Airway epithelial cell (primary cell): ENCODE measurements at places on chromosomes 11 and 22. TPM values are rescaled to one million over a fixed set of nuclear protein-coding genes. Genes with fewer than 3 reads are reported as not detected.

C11orf52 gene
- total RNA-seq, result 3.0 and 5.9 TPM in 2 replicates

DRICH1 gene
- total RNA-seq, result not detected in 2 replicates

FAM83F gene
- 23.5 and 27.1 TPM in 2 replicates for total RNA-seq

NCF4 gene
- total RNA-seq, result not detected in 2 replicates

OR52A1 gene
- not detected in 2 replicates for total RNA-seq

WDR74 gene
- total RNA-seq, result 67.6 and 70.5 TPM in 2 replicates

CCDC81 gene
- 0.28 and 0.37 TPM in 2 replicates for total RNA-seq

CHRNA10 gene
- 0.63 TPM in 1 of 2 replicates, not detected in the other for total RNA-seq

POTEH gene
- total RNA-seq, result not detected in 2 replicates

CHCHD10 gene
- 0.98 and 7.2 TPM in 2 replicates for total RNA-seq

HOATZ gene
- total RNA-seq, result not detected in 2 replicates

GRIA4 gene
- not detected in 2 replicates for total RNA-seq

EFCAB6 gene
- total RNA-seq, result 0.19 and 0.21 TPM in 2 replicates

SMTNL1 gene
- not detected in 2 replicates for total RNA-seq

DCPS gene
- 24.1 and 27.5 TPM in 2 replicates for total RNA-seq

SAC3D1 gene
- total RNA-seq, result 32.7 and 34.4 TPM in 2 replicates

SLC5A1 gene
- 0.09 and 0.21 TPM in 2 replicates for total RNA-seq

ZNF214 gene
- total RNA-seq, result 0.37 and 0.85 TPM in 2 replicates

ADAMTS15 gene
- 7.7 and 8.0 TPM in 2 replicates for total RNA-seq

MYBPC3 gene
- total RNA-seq, result not detected in 2 replicates

TUB gene
- total RNA-seq, result 0.51 and 1.3 TPM in 2 replicates

FGF19 gene
- not detected in 2 replicates for total RNA-seq

TIMP3 gene
- 37.5 and 43.9 TPM in 2 replicates for total RNA-seq

ENTHD1 gene
- total RNA-seq, result not detected in 2 replicates

HEPACAM gene
- not detected in 2 replicates for total RNA-seq

ACR gene
- total RNA-seq, result not detected in 2 replicates

KIF18A gene
- 4.6 and 8.2 TPM in 2 replicates for total RNA-seq

SCT gene
- not detected in 2 replicates for total RNA-seq

RFPL3 gene
- total RNA-seq, result not detected in 2 replicates

CHRM1 gene
- not detected in 2 replicates for total RNA-seq

SULT4A1 gene
- 0.09 and 0.21 TPM in 2 replicates for total RNA-seq

PLAAT2 gene
- total RNA-seq, result 0.42 TPM in 1 of 2 replicates, not detected in the other

KDM4E gene
- not detected in 2 replicates for total RNA-seq

MAJIN gene
- not detected in 2 replicates for total RNA-seq

OR6T1 gene
- total RNA-seq, result not detected in 2 replicates

IFITM10 gene
- total RNA-seq, result 3.3 and 8.0 TPM in 2 replicates

SHANK2 gene
- 8.6 and 8.9 TPM in 2 replicates for total RNA-seq

ALDH3B1 gene
- total RNA-seq, result 2.1 and 3.1 TPM in 2 replicates

OR4S1 gene
- not detected in 2 replicates for total RNA-seq

GAS2 gene
- 1.7 and 3.2 TPM in 2 replicates for total RNA-seq

TCN2 gene
- total RNA-seq, result 3.0 and 4.4 TPM in 2 replicates

KCNK7 gene
- total RNA-seq, result 2.9 and 5.2 TPM in 2 replicates

CARNS1 gene
- 0.07 TPM in 1 of 2 replicates, not detected in the other for total RNA-seq

SPON1 gene
- total RNA-seq, result not detected in 2 replicates

ZNHIT2 gene
- 28.4 and 54.3 TPM in 2 replicates for total RNA-seq
